Stimulated activated CD8-positive, alpha-beta memory T cell treated with anti-CD3 and anti-CD28 coated beads, Interleukin-12 subunit alpha, Interleukin-12 subunit beta, amount 100 ng/mL, for 1 hour (primary cell): ENCODE measurements at places on chromosomes 5 and 9.

GRCh38 chr9:98973576-98973975 lies 29.9 kb downstream of the COL15A1 start:
- no peak for DNase-seq

GRCh38 chr5:73894860-73895259 lies 268.9 kb downstream of the ARHGEF28 start:
- no peak for DNase-seq

GRCh38 chr9:114731701-114732100 lies 49.7 kb upstream of the TEX48 start:
- DNase-seq = no peak

DNA sequence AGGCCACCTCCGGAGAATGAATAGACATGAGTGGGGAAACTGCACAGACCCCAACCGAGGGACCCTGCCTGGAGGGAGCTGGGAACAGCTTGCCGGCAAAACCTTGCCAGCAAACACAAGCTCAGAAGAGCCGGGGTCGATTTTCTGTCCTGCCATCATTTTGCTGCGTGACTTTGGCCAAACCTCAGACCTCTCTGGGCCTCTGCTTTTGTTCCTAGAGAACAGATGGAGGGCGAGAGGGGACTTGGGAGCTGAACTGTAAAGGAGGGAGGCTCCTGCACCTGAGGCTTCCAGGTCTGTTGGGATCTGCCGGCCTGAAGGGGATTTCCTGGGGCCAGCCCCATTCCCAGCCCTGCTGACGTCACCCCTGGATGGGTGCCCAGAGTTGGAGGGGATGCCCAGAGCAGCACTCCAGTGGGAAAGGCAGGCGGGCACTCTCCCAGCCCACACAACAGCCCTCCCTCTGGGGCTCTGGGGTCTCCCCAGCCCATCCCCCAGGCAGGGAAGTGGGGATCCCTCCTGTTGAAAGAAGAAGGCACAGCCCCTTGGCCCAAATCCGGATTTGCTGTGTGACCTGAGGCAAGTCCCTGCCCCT lies 40.4 kb upstream of the SYNPO start:
- no peak for DNase-seq

DNA sequence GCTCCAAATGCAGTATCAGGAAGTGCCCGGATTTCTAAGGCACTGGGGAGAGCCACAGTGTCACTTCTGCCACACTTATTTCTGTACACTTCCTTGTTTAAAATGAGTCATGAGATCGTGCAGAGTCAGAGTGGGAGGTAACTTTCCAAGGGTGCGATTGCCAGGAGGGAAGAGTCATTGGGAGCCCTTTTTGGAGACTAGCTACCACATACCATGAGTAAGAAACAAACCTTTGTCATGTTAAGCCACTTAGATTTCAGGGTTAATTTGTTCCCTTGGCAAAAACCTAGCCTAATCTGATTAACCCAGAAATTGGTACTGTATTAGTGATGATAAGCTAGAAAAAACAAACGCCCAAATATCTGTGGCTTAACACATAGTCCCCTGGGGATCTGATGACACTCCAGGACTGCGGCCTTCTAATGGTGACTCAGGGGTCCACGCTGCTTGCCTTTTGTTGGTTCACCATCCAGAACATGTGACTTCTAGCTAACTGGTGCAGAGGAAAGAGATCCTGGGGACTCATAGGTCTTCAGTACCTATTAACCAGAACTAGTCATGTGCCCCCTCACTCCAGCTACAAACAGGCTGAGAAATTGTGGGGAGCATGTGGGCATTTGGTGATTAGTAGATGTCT lies 48.6 kb upstream of the TLE1 start:
- no peak for DNase-seq

DNA sequence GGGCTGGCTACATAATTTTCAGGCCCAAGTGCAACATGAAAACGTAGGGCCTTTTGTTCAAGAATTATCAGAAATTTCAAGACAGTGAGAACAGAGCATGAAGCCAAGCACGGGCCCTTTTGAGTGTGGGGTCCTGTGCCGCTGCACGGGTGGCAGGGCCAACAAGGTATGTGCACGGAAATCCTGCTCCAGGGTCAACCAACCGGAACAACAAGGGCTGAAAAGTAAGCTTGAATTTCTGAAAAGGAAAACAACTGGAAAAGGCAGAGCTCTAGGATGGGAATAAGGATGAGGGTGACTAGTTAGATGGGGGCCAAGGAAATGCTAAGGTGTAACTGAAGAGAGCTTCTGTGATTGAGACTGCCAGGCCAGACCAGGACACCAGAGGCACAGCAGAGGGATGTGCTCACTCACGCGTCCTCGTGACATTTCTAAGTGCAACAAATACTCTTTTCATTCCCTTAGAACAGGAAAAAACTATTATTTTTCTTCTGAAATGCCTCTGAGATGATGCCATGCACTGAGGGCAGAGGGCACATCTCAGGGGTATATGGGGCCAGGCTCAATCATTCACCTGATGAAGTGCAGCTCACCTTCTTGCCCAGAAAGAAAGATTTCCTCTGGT lies 80.6 kb upstream of the LRRTM2 start:
- DNase-seq = no peak

- DNase-seq = no peak
Observed at GRCh38 chr5:41708604-41708940, 161.7 kb downstream of the OXCT1 start.

DNA sequence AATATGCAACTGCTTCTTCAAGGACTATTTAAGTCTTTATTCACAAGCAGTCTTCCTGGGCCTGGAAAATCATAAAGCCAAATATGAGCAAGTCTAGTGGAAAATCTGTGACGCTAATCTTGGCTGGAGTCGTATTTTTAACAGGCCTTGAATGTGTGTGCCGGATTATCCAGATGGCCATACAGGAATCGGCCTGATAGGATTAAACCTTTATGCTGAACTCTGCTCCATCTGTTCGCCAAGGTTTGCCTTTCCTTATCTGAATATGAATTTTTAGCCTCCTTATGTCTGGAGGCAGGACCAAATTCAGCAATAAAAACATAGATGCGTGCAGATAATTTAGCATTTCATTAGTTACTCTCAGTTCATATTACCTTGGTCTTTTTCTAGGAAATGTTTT lies 294.5 kb downstream of the EBF1 start:
- no peak for DNase-seq

- no peak for DNase-seq
Observed at GRCh38 chr5:143819716-143820115, 7.8 kb downstream of the HMHB1 start.

GRCh38 chr9:103707181-103707580 lies 386.9 kb upstream of the SMC2 start:
- DNase-seq = no peak
